ENCODE measurements at places on chromosomes 12 and 14.

GRCh38 chr14:29584992-29585391, 342.7 kb downstream of the PRKD1 start:
- DNase-seq = no peak

- DNase-seq = no peak
Observed at GRCh38 chr12:99722690-99723486, 75.3 kb downstream of the GARIN6 start.

- no peak for DNase-seq
Observed at GRCh38 chr14:61203081-61203753, 77.9 kb downstream of the TMEM30B start.

GRCh38 chr14:89628521-89628920, 211.5 kb upstream of the FOXN3 start:
- DNase-seq = no peak

- no peak for DNase-seq
Observed at GRCh38 chr14:32039401-32040030, 37.6 kb upstream of the ARHGAP5 start.

- DNase-seq = no peak
Observed at GRCh38 chr14:60114881-60115280, 23.2 kb downstream of the PCNX4 start.

GRCh38 chr14:70008284-70009262, 129.4 kb downstream of the SMOC1 start:
- no peak for DNase-seq

GRCh38 chr12:46373301-46374296, 1.0 kb upstream of the SLC38A2 start:
- DNase-seq = no peak

DNA sequence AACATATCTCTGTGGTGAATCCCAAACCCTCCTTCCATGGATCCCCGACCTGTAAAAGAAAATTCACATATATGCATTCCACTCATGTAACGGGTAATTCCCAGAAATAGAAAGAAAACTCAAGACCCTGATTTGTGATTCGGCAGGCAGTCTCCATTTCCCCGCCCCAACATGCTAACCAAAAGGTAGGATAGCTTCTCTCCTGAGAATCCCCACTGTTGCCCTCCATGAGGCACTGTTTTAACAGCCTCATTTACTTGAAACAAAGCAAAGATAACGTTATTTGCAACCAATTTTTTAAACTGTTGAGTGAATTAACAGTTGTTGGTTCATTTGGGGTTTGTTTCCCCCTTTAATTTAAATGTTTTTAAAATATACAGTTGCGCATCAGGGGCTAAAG, 774 bp upstream of the SLC2A13 start:
- DNase-seq = no peak

- DNase-seq = no peak
Observed at GRCh38 chr14:78227248-78228077, 57.3 kb downstream of the NRXN3 start.

GRCh38 chr12:80271780-80272179, 172.3 kb upstream of the PTPRQ start:
- no peak for DNase-seq

DNA sequence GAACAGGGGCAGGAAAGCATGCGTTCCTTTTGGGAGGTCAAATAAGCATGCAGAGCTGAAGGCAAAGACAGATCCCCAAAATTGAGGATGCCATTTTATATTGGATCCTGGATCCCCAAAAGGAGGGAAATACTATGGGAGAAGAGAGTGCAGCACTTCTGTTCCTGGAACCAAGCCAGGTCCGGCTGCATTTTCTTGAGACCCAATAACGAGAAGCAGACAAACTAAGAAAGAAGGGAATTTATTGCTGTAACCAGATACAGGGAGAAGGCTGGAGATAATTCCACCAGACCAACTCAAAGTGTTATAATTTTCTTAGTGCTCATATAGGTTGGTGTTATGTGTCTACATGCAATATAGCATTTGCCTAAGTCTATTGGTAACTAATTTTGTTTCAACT, 60.8 kb downstream of the PDE6H start:
- no peak for DNase-seq

DNA sequence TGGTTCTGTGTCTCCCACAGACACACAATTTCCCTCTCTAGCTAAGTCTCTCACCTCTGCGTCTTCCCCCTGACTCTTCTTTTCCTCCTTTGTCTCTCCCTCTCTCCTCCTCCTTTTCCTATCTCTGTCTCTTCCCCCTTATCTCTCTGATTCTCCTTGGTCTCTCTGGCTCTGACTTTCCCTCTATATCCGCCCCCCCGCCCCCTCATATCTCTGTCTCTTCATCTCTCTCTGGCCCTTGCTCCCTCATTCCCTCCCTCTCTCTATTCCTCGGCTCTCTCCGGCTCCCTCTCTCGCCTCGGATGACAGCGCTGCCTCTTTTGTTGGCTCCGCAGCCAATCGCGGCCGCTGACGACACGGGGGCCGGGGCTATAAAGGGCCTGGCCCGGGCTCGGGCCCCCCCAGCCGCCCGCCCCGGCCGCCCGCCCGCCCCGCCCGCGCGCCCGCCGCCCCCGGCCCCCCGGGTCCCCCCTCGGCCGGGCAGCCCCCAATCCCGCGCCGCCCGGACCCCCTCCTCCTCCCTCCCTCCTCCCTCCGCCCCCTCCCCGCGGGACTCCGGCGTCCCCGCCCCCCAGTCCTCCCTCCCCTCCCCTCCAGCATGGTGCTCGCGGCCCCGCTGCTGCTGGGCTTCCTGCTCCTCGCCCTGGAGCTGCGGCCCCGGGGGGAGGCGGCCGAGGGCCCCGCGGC, at the start of gene GDF11:
TSS of gene GDF11 (plus strand) at position 404 of the 687 bp plus-strand sequence. CDS start at position 599, 195 bp downstream.
- no peak for DNase-seq
